ENCODE measurements at places on chromosomes 7 and 10.

DNA sequence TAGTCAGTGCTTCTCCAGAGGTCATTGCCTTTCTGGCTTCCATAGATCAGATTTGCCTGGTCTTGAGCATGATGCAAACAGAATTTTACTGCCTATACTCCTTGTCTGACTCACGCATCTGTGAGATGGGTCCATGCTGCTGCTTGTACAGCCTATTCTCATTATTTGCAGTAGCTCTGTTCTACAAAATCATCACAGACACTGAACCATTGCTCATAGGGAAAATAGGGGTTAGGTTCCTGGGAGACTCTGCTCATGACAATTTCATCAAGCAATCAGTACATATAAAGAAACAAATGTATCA lies 7.4 kb upstream of the CREB3L2 start:
- DNase-seq, result no peak

DNA sequence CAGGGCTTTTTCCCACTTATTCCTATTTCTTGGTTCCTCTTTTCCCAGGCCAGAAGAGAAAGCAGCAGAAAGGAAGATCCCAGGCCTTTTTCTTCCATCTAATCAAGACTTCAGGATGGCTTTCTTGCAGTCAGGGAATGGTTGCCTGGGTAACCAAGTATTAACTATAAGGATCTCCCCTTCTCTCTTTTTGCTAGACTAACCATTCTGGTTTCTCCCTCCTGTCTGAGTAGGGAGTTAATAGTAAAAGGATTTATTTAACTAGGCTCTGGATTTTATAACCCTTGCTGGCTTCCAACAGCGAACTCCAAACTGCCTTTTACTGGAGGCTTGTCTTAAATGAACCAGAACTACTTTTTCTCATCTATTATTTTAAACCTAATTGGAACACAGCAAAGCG lies 90.4 kb downstream of the GRM8 start:
- DNase-seq, result no peak

- DNase-seq, result no peak
Observed at GRCh38 chr7:30144657-30145306, 10.0 kb downstream of the MTURN start.

DNA sequence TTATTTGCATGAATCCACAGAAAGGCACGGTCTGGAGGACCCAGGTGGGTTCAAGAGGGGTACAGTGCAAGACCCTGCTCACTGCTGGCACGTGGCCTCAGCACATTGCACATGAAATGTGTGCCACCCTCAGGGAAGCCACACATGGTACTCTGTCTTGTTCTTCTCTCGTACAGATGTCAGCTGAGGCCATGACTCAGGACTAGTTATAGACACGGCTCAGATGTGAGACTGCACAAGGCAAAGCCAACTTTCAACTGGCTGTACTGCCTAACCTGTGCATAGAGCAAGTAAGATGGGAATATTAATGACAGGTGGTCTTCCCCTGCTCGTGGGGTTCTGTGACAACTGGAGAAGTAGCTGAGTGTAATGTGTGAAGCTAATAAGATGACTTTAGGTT lies 249.4 kb upstream of the CTBP2 start:
- DNase-seq, result no peak

GRCh38 chr10:73761781-73762180 lies 17.6 kb downstream of the SEC24C start:
- DNase-seq, result no peak

DNA sequence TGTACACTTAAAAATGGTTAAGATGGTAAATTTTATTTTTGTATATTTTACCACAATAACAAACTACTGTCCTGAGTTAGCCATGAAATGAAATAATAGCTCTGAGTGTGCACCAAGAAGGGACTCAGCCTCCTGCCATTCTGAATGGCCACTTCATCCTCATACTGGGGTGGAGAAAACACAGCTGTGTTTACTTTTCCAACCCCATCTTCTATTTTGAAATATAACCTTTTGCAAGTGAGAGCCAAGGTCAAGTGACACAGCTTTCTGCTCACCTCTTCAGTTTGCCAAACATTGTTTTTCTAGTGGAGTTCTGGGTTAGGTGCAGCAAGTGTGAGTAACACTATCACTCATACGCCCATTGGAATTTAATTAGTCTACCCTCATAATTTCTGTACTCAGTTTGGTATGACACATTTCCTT lies 107.4 kb upstream of the GLCCI1 start:
- DNase-seq, result peak; percentile 87

- no peak for DNase-seq
Observed at GRCh38 chr7:47147213-47147631, 434.7 kb downstream of the TNS3 start.

- DNase-seq, result peak; percentile 12
Observed at GRCh38 chr7:65951837-65952578, 30.0 kb downstream of the GUSB start.

- no peak for DNase-seq
Observed at GRCh38 chr7:24427048-24427447, 143.1 kb downstream of the NPY start.

GRCh38 chr10:84375881-84376280 lies 47.5 kb downstream of the CCSER2 start:
- no peak for DNase-seq

- no peak for DNase-seq
Observed at GRCh38 chr7:121005996-121006584, 17.6 kb downstream of the CPED1 start.

DNA sequence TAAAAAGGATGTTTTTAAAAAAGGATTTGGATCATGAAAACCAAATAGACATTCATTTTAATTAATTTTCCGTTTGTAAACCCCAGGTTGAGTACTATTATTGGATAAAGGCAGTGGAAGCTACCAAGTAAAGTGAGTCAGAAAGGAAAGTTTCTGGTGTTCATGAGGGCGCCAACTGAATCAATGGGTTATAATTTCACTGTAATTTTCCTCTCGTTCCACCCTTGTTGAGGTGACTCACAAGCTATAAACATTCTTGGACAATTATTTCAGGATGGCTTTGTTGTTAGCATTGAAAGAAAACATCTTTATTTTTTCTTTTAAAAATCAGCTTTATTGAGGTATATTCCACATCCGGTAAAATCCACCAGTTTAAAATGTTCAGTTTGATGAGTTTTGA lies 5.1 kb upstream of the FAM133B start:
- DNase-seq, result peak; percentile 46

GRCh38 chr10:971150-971542 lies 17.1 kb upstream of the GTPBP4 start:
- DNase-seq, result peak; percentile 21

Measured in cardiac fibroblast (primary cell).